Ascending aorta (tissue), 2 donors: ENCODE measurements at places on chromosomes 16 and 17.
A peak's percentile ranks its signal among the peaks of the same experiment; 100 is the strongest.

GRCh38 chr17:4082136-4082924 is 60.5 kb downstream of the ZZEF1 start:
- DNase-seq, result no peak

DNA sequence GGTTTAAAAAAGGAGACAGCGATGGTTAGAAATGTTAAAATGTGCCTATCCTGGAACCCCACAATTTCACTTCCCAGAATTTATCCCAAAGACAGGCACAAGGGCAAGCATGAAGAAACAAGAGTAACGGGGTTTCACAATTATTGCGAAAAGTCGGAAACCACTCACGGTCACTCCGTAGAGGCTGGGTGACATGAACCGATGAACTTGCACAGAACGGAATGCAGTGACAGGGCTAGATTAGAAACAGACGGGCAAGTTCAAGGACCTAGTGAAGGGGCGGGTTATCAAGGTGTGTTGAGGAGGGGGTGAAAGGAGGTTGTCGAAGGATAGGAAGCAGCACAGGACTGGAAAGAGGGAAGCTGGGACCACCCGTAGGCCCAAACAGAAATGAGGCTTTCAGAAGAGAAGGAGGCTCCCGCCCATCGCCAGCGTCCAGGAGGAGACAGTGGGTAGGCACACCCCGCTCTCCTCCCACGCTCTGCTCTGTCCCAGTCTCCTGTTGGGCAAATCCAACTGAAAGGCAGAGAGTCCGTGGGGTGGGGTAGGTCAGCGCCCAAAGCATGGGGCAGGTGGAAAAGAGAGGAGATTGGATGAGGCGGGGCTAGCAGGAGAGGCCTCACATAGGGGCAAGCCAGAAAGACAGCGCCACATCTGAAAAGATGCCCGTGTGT is 47.4 kb upstream of the JPH3 start:
- no peak for DNase-seq

DNA sequence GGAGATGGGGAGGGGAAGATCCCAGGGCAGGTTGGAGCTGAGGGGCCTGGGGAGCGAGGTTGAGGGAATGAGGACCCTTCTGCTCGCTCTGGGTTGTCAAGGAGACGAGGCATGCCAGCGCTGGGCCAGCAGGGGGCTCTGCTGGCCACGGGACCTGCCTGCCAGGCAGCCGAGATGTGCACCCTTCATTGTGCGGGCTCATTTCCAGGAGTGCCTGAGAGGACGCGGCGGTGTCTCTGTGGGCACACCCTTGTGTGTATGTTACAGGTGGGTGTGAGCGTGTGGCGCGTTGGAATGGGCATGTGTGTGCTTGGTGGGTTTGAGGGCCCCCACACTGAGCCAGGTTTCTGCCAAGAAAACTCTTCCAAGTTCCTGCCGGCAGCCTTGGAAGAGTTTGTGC is 15.9 kb downstream of the ARHGAP23 start:
- peak; percentile 83 for DNase-seq

GRCh38 chr17:21302711-21303425 is 18.4 kb downstream of the MAP2K3 start:
- DNase-seq, result no peak

DNA sequence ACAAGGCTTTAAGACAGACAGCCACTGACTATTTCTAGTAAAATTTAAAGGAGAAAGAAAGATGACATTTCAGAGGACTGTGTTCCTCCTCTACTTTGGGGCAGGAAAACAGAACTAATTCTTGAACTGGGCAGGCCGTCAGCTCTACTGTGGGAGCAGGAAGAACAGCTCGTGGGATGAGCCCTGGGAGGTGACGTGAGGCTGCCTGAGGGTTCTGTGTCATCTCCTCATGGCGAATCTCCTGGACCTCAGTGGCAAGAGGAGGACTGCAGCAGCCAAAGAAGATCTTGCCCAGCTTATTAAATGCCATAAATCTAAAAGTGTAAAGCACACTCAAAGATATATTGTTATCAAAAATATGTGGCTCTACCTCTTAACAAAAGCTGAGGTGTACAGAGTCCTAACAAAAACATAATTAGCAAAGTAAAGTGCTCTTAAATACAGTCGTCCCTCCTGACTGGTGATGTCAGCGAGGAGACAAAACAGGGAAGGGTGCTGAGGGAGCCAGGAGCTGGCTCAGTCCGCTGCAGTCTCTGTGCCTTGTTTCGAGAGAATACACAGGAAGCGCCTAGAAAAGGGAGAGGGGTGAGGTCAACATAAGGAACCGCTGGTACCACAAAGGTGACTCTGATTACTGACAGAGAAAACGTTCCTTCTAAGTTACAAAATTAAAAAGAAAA is 58.0 kb downstream of the CREBBP start:
- no peak for DNase-seq

DNA sequence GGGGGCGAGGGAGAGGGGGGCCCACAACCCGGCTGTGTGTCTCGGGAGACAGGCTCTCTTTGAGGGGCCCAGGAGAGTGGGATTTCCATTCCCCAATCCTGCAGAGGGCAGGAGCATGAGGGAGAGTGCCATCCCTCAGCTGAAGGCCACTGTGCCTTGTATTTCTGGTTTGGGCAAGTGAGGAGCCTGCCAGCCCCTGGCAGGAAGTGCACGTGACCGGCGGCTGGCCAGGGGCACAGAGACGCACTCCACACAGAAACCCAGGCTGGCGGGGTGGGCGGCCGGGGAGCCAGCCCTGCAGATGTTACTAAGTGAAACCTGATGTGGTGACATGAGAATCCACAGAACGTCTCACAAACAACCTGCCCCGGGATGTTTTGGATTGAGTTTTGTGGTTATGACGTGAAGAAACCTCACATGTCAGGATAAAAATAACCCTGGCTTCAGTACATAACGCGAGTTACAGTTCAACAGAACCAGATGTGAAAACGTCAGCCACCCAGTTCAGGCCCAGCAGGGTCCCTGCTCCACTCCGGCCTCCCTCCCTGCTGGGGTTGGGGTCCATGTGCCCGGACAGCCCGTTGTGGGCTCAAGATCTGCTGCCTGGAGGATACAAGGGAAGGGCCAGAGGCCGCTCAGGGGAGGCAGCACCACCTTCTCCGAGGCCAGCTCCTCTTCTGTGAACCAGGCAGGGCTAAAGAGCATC is 51.7 kb upstream of the MTSS2 start:
- DNase-seq, result peak; percentile 85

GRCh38 chr17:39706921-39707337 is 7.1 kb downstream of the ERBB2 start:
- no peak for DNase-seq
